NCI-H2029 treated with DMSO at 0.1 percent for 48 hours (cell line): ENCODE measurements at places on chromosomes 2 and 18.

DNA sequence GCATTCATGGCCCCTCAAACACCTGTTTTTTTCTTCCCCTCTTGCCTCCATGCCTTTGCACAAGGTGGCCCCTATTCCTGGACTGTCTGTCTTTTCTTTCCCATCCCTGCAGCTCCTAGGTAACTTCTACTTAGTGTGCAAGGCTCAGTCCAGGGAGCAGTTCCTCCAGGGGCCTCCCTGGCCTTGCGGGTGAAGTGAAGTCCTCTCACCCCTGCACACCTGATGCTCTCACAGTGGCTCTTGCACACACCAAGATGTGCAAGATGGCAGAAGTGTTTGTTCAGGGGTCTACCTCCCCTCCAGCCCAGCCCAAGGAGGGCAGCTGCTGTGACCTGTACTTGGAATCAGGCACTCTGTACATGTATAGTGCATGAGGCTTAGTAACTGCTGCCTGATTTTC is 236.8 kb upstream of the HS6ST1 start:
- no peak for DNase-seq

DNA sequence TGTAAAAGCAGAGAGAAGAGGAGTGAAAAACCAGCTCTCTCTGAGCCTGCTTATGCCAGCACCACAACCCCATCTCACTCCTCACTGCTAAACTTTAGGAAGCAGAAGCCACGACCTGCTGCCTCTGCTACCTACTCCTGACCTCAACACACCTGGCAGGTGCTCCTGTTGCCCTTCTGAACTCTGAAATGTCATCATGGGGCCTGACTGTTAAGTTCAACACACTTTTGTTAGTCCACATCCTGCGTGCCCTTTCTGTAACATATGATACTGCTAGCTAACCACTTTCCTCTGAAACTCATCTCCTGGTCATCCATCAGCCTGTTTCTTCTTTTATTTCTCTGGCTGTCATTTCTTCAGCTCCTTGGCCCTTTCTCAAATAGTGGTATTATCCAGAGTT is 118.1 kb downstream of the EPB41L3 start:
- DNase-seq, result no peak

GRCh38 chr2:127235082-127235702 is 15.1 kb upstream of the CYP27C1 start:
- no peak for DNase-seq

GRCh38 chr2:160353166-160353565 is 140.4 kb downstream of the RBMS1 start:
- DNase-seq, result no peak

- no peak for DNase-seq
Observed at GRCh38 chr18:2425426-2426317, 145.6 kb downstream of the METTL4 start.
